ENCODE measurements at places on chromosomes 2 and 18.

DNA sequence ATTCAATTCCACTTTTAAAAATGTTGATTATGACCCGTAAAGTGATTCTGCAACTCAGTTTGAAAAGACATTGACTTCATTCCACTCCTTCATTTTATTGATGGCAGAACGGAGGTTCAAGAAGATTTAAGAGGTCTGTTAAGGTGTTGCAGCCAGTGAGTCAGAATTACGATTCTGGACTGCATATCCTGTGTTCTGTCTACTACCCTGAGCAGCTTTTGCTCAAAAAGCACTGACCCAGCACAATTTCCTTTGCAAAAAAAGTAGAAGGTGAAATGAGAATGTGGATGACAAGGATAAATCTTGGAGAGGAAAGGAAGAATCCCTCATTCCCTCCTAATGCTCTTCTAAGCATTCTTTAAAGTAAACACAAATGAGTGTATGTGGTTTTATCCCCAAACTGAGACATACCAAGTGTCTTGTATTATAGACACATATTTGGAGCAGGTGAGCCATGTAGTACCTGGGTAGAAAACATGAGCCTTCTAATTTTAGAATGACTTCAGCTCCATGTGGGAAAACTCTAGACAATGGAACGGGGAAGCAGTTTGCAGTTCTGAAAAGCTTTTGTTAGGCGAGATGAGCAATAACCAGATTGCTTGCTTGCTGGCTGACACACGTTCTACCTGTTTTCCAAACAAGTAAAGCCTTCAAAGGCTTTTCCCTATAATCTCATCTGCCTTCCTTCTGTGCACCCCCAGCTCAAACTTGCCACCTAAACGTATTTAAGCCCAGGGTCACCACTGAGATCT, 44.7 kb downstream of the TGFA start:
- H3K36me3 ChIP-seq = no peaks in the 10 kb centered on the region
- no peak overlapping the region for H3K27ac ChIP-seq
- no peaks in the 10 kb centered on the region for H3K27me3 ChIP-seq
- no peak overlapping the region for H3K4me3 ChIP-seq
- no peaks in the 10 kb centered on the region for H3K4me1 ChIP-seq

GRCh38 chr2:126979039-126980003, 80.6 kb downstream of the TEX51 start:
- no peak overlapping the region for H3K27ac ChIP-seq
- no peaks in the 10 kb centered on the region for H3K4me1 ChIP-seq
- no peaks in the 10 kb centered on the region for H3K27me3 ChIP-seq

GRCh38 chr2:205721057-205721449, 38.8 kb downstream of the NRP2 start:
- H3K4me3 ChIP-seq = no peak overlapping the region
- H3K4me1 ChIP-seq = peaks cover 5% of the 10 kb centered on the region
- DNase-seq = no peak
- H3K36me3 ChIP-seq = peaks cover 5% of the 10 kb centered on the region
- H3K27ac ChIP-seq = peak overlapping the region; percentile 94
- no peaks in the 10 kb centered on the region for H3K27me3 ChIP-seq

GRCh38 chr2:111694700-111695101, 189.3 kb downstream of the ANAPC1 start:
- no peaks in the 10 kb centered on the region for H3K4me1 ChIP-seq
- no peak overlapping the region for H3K27ac ChIP-seq
- no peaks in the 10 kb centered on the region for H3K27me3 ChIP-seq

DNA sequence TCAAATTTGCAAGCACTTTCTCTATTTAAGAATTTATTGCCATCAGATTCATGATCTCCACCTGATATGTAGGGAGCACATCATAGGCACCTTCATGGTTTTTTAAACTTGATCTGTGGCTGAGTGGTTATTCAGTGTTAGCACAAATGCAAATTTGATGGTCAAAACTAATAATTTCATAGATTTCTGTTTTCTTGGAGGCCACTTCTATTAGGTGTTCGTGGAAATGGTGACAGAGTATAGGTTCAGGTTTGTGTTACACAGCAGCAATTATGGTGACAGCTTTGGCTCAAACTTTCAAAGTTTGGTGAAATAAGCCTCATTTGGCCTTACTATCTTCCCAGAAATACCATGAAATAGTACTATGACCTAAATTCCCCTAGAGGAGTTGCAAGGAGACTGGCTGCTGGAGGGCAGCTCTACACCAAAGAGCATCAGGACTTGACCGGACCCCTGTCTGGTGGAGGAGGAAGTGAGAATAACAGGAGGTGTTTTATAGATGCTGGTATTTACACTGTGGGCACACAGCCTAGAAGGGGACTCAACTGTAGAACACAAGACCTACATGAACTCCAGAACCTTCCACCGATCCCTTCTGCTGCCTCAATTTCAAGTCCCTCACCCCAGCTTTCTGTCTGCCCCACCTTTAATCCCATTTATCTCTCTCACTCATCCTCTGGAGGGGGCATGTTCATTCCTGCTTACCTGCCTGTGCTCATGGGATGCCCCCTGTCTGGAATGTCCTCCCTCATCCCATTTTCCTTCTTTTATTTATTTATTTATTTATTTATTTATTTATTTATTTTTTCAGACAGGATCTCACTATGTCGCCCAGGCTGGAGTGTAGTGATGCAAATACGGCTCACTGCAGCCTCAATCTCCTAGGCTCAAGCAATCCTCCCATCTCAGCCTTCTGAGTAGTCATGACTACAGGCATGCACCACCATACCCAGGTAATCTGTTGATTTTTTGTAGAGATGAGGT, 132.9 kb upstream of the SIX2 start:
- H3K4me1 ChIP-seq = no peaks in the 10 kb centered on the region
- H3K27me3 ChIP-seq = peaks cover 5% of the 10 kb centered on the region
- no peak overlapping the region for H3K4me3 ChIP-seq
- H3K36me3 ChIP-seq = no peaks in the 10 kb centered on the region
- H3K27ac ChIP-seq = no peak overlapping the region

- H3K36me3 ChIP-seq = no peaks in the 10 kb centered on the region
- DNase-seq = no peak
- H3K27ac ChIP-seq = no peak overlapping the region
- H3K27me3 ChIP-seq = no peaks in the 10 kb centered on the region
Measured at GRCh38 chr18:50848991-50849390, 29.2 kb upstream of the MRO start.

DNA sequence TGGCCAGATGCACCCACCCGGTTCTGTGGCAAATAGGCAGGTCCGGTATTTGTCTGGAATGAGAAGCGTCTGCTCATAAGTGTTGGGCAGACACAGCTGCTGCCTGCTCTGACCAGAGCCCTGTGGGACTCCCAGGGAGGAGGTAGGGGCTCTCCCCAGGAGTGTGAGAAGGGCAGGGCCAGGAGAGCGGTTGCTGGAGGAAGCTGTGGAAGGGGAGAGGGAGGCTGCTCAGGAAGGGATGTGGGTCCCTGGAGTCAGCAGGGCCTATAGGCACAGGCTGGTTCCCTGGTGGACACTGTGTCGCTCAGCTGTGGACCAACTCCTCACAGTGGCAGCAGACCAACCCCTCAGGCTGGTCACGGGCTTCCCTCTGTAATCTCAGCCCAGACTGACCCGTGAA, 109.2 kb downstream of the DYSF start:
- H3K4me3 ChIP-seq = no peak overlapping the region
- no peak for DNase-seq
- H3K27ac ChIP-seq = no peak overlapping the region
- peaks cover 6% of the 10 kb centered on the region for H3K4me1 ChIP-seq
- no peaks in the 10 kb centered on the region for H3K36me3 ChIP-seq
- H3K27me3 ChIP-seq = no peaks in the 10 kb centered on the region

DNA sequence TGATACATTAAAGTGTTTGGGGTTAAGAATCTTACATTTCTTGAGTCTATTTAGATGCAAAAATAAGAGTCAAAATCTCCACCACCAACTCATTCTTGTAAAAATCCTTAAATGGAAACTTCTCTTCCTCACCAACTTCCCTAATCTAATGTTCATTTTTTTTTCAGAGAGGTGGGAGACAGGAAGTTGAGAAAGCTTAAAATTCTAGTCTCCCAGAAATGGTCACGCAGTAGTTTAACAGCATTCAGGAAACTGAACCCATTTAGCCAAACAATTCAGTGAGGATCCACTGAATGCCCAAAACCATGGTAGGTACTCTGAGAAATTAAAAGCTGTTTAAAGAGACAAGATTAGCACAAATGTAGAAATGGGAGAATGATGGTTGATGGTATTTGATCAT, 69.0 kb downstream of the TXNL1 start:
- no peak for DNase-seq
- no peaks in the 10 kb centered on the region for H3K36me3 ChIP-seq
- H3K27me3 ChIP-seq = no peaks in the 10 kb centered on the region
- peaks cover 1% of the 10 kb centered on the region for H3K4me1 ChIP-seq
